Activated CD4-positive, alpha-beta memory T cell treated with anti-CD3 and anti-CD28 coated beads for 36 hours (primary cell): ENCODE measurements at places on chromosomes 7 and 10.

GRCh38 chr7:20172736-20173334, 44.3 kb downstream of the MACC1 start:
- peak; percentile 28 for DNase-seq

- DNase-seq, result no peak
Measured at GRCh38 chr10:124117511-124117785, 24.1 kb upstream of the CHST15 start.

DNA sequence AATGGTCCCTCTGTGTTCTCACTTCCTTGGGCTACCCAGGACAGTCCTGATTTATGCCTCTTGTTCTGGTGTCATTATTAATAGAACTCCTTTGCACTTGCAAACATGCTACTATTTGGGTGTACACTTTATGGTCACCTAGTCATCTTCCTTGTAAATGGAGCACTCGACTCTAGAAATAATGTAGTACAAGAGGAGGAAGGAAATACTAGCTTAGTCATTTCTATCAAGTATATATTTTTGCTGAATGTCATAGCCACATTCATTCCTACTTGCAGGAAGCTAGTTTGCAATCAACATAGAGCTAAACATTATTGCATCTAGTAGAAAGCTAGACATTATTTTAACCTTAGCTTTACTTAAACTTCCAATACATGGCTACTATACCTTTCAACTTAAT, 335.3 kb downstream of the MAGI2 start:
- DNase-seq, result no peak

GRCh38 chr10:67883710-67884312, 645 bp upstream of the SIRT1 start:
- DNase-seq, result no peak

- no peak for DNase-seq
Measured at GRCh38 chr7:84274029-84274638, 79.5 kb upstream of the SEMA3A start.

DNA sequence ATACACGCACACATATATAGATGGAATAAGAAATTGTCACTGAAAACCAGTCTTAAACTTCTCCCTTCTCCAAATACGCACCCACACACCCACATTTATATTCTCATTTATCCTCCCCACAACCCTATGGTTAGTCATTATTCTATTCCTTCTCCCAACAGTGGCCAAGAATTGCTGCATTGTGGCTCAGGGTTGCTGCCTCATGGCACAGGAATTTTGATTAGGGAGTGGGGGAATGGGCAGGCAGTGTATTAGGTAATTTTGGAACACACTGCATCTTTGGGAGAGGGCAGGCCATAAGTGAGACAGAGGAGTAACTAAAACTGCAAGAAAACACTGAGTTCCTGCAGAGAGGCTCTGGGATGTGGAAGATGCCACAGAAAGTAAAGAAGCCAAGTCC, 35.7 kb downstream of the NAPEPLD start:
- DNase-seq, result no peak

- DNase-seq, result no peak
Measured at GRCh38 chr10:77431209-77431611, 206.4 kb downstream of the KCNMA1 start.

DNA sequence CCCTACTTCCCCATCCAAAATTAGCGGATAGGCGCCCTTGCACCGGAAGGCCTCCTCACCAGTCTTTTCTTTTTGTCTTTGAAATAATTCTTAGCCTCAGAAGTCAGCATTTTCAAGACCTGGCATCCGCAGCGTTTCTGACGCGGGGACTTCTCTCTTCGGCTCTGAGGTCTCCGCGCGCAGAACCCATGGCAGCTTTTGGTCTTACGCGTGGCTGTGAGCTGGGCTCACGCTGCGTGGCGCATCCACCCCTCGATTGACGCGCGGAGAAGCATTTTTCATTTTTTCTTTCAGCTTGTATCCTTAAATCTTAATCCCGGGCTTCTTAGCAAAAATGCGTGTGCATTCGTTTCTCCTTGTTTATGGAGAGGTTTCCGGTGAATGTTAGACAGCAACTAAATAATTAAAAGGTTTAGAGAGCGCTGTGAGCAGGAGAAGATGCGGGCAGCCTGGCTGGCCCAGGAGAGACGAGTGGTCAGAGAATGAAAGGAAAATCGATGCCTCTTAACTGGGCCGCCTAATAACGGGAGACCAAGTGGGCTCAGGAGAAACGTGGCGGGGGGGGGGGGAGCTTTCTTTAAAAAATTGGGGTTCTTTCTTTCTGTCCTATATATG, 2.0 kb upstream of the GATA3 start:
- DNase-seq, result peak; percentile 53

DNA sequence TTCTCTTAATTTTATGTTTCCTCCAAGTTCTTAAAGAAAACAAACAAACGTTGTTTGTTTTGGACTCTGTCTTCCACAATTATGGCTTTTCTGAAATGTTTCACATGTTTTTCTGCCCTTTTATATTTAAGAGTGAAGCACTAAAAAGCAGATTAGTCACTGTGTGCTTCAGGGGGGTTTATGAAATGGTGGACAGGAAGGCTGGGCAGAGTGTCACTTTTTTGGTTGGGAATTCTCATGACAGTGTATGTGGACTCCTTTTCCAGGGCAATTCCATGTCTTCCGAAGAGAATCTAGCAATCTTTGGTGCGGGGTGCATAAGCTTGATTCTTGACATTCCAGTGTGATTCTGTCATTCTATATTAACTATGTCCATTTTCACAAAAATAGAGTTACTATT, 669.4 kb downstream of the PARD3 start:
- no peak for DNase-seq

DNA sequence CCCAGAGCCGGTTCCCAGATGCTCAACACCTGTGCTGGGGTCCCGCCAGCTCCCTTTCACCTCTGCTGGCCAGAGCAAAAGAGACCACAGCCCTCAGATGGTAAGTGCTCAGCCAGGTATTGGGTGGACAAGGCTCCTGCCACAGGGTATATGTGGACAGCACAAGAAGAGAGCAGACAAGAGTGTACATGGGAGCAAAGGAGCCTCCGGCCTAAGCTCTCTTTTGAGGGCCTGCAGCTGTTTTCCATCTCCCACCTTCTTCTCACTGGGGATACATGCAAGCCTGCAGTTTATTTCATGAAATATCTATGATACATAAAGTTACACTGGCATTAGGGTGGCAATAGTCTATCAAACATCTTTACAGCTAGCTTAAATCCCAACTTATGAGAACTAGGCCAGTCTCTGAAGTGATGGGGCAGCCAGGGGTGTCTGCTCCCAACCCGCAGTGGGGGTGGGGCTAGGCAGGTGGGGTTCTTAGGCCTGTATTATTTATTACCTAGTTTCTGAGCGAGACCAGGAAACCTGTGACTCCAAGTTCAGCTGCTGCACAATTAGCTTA, 50.4 kb upstream of the DDC start:
- DNase-seq, result no peak

DNA sequence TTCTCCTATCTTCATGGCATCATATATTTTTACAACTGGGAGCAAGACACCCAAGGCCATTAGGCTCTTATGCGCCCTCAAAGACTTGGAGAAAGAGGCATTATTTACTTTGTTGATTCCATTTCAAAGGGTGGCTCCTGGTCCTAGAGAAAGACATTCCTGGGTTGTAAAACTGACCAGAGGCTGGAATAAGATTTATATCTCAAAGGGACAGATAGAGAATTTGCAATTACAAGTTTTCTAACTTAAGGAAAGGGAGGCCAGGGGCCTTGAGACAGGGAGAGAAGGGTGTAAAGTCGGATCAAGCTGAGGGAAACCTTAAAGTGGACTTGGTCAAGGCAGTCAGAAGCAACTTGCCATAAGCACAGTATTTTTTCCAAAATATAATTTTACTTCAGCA, 1086.0 kb downstream of the SORCS3 start:
- no peak for DNase-seq

- DNase-seq, result no peak
Measured at GRCh38 chr7:156524818-156525597, 115.6 kb upstream of the RNF32 start.

GRCh38 chr7:136969761-136970160, 101.3 kb downstream of the CHRM2 start:
- no peak for DNase-seq

GRCh38 chr7:92668564-92668963, 78.4 kb upstream of the FAM133B start:
- DNase-seq, result no peak

DNA sequence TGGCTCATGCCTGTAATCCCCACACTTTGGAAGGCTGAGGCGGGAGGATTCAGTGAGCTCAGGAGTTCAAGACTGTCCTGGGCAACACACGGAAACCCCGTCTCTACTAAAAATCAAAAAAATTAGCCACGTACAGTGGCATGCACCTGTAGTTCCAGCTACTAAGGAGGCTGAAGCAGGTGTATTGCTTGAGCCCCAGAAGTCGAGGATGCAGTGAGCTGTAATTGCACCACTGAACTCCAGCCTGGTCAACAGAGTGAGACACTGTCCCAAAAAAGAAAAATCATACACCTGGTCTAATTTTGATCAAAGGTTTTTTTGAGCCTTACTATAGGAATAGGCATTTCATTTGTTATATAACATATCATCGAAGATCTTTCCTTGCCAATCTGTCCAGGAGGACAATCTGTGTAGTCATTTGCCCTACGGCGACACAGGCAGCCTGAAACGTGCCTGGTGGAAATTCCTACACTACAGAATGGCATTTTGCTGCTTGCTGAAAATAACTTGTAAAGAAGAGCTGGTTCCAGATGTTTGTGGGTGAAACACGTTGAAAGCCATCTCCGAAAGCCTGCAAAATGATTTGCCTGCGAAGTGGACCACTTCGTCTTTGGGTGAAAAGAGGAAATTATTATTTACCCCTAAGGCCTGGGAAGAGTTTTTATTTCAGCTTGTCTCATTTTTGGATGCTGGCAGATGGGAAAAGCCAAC, 31.3 kb upstream of the GDI2 start:
- DNase-seq, result no peak

- DNase-seq, result no peak
Measured at GRCh38 chr7:21084286-21084685, 297.6 kb upstream of the SP8 start.

GRCh38 chr7:82039621-82040020, 269.8 kb upstream of the HGF start:
- DNase-seq, result no peak

GRCh38 chr10:125756853-125757487, 18.7 kb downstream of the MMP21 start:
- DNase-seq, result no peak

- DNase-seq, result no peak
Measured at GRCh38 chr7:82230811-82231581, 212.6 kb downstream of the CACNA2D1 start.

- DNase-seq, result no peak
Measured at GRCh38 chr10:103641326-103641725, 147.8 kb downstream of the NEURL1 start.

GRCh38 chr7:155660059-155660757, 15.7 kb downstream of the RBM33 start:
- peak; percentile 21 for DNase-seq

GRCh38 chr7:108193594-108194498, 63.7 kb upstream of the LAMB4 start:
- DNase-seq, result no peak

DNA sequence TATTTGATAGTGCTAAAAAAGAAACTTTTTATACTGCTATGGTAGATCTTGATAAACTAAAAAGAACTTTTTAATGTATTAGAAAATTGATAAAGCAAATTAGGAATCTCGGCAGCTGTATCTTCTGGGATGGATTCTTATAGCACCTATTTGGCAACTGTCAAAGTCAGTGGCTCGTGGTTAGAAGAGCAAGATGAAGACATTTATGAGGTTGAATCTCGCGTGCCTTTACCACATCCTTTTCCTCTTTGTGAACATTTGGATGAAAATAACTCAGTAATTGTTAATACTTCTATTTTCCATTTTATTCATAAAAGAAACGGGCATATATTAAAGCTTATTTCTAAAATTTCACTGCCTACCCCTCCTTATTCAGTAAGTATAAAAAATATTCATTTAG, 76.2 kb downstream of the CYP51A1 start:
- DNase-seq, result no peak

DNA sequence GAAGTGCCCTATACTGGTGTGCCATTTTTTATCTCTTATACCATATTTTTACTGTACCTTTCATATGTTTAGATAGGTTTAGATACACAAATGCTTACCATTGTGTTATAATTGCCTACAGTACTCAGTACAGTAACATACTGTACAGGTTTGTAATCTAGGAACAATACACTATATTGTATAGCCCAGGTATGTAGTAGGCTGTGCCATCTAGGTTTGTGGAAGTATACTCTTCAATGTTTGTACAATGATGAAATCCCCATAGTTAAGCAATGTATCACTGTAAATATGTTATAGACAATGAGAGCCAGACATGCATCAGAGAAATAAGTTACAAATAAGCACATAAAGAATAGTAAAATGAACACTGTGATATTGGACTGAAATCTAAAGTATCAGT, 109.1 kb downstream of the IQUB start:
- no peak for DNase-seq

DNA sequence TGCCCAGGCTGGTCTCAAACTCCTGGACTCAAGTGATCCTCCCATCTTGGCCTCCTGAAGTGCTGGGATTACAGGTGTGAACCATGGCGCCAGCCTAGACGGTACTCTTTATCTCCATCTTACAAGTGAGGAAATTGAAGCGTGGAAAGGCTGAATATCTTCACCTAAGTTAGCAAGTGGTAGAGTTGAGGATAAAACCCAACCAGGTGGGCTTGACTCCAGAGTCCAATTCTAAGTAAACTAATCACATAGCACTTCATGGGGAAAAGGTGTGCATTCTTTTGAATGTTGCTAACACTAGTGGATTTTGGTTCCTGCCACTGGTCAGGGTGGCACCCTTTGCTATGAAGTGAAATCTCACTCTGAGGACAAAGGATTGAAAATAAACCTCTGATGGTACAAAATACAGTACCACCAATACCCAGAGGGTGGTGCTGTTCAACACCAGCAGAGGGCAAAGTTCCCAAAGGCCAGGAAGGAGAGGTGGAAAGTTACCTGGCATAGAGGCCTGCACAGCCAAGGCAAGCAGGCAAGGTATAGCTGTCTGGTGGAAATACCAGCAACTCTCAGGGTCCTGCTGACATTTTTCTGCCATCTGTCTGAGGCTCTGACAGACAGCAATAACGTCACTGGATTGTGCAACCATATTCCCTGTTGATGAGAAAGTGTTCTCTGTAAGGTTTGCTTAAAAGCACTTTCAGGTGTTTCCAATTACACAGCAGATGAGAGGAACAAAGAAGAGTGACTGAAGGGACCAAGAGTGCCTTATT, 17.6 kb downstream of the ZDHHC16 start:
- peak; percentile 36 for DNase-seq

DNA sequence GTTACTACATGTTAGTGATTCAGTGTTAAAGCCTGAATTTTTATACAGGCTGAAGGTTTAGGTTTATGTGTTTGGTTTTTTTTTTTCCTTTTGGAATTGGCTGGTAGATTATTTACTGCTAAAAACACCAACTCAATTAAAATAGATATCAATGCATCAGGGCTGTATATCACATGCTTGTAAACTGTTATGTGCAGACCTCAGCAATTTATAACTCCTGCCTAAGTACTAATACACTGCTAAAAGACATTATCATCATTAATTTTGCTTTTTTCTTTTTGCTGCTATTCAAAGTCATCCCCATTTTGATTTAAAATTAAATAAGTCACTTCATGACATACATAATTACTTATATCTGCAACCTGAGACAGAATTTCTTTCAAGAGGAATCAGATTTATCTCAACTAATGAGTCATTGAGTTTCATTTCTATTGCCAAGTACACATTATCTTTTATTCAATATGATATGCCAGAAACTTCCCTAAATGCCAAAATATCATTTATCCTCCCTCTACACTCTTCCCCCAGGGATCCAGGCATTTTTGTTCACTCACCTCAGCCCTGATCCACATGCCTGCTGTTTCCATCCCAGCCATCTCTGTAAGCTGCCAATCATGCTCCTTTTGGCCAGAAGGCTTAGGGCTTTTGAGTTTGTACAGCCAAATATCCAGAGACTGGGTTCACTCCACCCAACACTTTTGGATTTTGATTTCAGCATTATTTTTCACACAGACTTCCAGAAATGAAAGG, 98.5 kb downstream of the POLR1F start:
- no peak for DNase-seq
